ENCODE measurements at places on chromosomes 12 and 14.

DNA sequence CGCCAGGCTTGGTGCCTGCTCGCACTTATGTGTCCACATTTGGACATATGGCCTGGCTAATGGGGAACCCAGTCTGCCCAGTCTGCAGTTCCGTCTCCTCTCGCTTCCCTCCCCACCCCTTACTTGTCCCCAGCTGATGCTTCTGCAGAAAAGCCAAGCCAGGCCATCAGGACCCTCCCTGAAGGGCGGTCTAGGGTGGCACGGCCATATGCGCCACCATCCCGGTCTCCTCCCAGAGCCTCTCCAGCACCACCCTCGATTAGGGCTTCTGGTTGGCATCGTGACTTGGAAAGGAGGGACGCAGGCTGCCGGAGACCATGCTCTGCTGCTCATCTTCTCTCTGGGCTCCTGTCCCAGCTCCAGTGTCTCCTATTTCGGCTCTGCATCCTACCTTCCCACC lies 54.6 kb downstream of the CALM1 start:
- no peak for DNase-seq

DNA sequence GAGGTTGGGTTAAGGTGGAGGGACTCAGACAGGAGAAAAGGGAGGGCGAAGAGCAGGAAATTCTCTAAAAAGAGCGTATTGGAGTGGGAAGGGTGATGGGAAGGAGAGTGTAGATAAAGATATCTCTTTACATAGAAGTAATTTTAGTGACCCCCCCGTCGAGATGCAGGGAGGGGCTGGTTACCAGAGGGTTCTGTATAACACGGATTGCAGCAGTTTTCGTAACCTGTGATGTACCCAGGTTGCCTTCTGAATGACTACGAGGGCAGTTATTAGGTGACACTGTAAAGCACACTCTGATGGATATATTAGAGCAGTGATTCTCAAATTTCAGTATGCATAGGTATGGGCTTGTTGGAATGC lies 443 bp downstream of the DNAL1 start:
- DNase-seq: no peak

DNA sequence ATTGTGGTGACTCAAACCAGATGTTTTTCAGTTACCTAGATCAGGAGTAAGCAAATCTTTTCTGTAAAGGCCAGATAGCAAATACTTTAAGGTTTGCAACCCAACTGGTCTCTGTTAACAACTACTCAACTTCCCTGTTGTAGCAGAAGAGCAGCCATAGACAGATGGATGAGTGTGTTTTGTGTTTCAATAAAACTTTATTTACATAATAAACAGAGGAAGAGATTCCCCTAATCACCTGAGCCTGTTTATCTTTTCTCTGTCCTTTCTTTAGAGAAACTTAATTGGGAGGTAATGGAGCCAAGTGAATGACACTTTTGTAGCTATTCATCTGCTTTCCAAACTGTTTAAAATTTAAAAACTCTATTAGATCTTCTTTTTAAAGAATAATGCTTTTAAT lies 365.1 kb downstream of the IPO8 start:
- no peak for DNase-seq

- DNase-seq: no peak
These were observed 382.6 kb upstream of the DCN start for GRCh38 chr12:91565246-91565645.

GRCh38 chr14:50061664-50062437 lies 54.5 kb downstream of the VCPKMT start:
- peak; percentile 40 for DNase-seq

DNA sequence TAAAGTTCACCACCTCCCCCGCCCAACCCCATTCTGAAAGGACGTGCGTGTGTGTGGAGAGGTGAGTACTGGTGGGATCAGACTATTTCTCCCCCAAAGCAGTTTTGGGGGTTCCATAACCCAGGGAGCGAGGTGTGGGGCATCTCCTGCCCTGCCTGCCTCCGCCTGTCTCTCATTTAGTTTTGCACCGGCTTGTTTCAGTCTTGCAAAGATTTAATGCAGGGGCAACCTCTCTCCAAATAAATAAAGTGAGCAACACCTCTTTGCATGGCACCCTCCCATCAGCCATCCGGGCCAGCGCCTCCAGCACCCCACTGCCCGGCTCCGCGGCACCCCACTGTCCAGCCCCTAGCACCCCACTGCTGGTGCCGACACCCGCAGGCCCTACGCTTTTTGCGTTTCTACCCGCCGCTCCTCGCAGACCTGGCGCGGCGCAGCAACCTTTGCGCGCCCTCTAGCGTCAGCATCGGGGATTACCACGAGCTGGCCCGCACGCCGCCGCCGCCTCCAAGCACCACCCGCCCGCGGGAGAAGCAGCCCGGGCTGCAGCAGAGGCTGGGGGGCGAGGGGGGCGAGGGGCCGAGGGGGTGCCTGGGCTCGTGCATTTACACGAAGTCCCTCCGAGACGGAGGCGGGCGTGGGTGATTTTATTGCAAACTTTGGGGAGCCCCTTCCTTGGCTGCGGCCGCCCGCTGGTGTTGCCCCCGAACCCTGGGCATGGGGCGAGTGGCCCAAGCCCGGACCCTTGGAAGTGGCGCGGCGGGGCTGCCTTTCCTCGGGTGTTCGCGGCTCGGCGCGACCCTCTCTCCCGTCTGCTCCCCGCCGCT lies 55.8 kb upstream of the VRK1 start:
- DNase-seq: peak; percentile 28

DNA sequence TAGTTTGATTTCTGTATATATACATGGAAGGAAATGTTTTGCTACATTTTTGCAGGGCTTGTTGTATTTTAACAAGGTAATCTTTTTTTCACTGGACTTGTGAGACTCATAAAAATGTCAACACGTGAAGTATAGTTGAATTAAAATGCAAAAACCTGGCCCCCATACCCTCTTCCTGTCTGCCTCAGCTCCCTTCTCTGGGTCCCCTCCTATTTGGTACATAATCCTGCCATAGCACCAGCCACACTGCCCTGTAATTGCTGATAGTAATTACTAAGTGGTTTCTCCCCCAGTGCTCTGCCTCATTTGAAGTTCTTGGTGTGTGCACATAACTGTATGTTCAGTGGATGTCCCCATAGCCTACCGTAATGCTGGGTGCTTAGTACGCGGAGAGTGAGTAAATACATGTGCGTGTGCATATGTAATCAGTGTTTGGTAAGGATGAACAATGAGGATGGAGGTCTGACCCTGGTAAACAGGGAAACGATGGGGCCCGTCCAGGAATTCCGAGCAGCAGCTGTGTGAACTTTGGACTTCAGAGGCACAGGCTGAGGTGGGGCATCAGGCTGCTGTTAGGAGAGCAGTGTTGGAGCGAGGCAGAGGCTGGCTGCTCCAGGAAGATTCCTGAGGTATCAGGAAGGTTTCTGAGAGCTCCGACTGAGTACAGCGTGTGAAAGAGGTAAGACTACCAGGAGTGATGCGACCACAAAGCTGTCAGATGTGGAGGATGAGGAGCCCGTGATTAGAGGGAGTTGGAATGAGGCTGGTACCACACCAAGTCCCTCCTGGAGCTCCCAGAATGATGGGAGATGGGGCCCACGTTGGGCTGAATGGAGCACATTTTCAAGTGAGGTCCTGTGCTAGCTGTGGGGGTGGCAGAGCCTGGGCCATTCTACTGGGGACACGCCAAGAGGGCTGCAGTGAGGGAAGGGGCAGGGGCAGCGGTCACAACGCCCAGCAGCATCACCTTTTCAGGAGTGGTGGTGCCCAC lies 106.8 kb downstream of the PELI2 start:
- no peak for DNase-seq

DNA sequence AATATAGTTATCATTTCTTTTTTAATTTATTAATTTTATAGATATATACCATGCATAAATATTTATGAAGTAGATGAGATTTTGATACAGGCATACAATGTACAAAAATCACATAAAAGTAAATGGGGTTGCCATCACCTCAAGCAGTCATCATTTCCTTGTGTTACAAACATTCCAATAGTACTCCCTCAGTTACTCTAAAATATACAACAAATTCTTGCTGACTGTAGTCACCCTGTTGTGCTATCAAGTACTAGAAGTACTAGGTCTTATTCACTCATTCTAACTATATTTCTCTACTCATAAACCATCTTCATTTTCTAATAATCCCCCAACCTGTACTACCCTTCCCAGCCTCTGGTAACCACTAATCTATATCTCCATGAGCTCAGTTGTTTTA lies 432.6 kb upstream of the SYT1 start:
- DNase-seq: no peak

DNA sequence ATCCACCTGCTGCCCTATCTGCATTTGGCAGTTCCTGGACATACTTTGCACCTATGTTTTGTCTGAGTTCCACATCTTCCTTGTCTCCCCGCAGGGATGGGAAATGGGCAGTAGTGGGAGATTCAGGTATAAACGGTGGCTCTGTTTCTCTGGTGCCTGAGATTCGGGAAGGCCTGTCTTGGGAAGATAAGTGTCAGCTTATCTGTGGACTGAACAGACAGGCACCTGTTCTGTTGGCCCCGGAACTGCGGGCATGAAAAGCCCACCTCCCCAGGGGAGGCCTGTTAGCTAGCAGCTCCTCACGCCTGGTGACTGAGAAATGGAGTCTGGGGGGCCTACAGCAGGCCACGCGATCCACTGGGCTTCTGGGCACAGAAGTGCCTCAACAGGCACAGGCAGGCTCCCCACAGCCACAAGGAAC lies 5.8 kb downstream of the PHB2 start:
- DNase-seq: no peak

DNA sequence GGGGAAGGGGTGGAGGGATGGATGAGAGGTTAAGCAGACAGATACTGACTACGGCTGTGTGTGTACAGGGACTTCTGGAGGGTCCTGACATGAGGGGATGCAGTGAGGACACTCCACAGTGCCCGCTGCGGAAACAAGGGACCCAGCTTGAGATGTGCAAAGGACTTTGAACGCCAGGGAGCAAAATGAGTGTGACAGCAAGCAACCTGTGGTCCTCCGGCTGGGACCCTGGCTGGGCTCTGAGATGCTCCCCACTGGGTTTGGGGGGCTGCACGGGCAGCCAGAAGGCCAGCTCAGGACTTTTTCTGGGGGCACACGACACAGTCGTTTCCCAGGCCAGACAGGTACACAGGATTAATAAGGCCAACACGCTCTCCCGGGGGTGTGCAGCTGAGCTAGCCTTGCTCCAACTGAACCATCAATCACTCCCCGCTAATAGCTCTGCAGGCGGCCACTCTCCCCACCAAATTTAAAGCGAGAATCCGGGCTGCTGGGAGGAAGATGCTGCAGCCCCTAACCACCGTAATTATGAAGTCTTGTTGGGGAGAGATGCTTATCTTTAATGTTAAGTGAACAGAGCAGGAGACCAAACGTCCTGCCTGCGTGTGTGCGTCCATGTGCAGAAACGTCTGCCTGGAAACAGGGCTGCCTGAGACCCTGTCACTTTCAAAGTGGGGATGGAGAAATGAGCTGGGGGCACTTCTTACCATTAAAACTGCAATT lies 51.6 kb upstream of the DLK1 start:
- no peak for DNase-seq

All from KG1 (cell line).